Lower lobe of right lung (tissue), 2 donors: ENCODE measurements at places on chromosomes 4 and X.

DNA sequence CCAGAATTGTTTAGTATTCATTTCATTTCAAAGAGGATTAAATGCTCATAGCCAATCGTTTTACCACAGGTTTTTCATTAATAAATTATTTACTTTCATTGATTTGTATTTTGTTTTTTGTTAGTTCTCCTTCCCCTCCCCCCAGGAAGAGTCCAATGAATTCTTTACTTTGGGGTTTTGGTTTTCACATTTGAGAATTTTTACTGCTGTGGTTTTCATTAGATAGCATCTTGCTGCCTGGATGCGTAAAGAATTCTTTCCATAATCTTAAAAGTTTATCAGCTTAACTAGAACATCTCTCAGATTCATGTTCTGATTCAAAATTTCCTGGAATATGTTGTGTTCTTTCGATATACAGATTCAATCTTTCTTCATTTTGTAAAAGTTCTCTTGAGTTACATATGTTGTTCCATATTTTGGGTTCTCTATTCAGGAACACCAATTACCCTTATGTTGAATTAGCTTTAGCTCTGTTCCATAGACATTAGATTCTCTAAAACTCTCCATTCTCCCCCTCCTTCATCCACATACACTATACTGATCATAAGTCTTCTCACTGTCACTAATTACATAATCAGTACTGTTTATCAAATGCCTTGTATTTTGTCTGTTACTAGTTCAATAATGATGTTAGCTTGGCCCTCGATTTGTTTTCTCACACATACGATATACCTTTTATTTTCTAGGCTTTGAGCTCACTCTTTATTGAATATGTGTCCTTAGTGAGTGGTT is 184.4 kb downstream of the CAMK2D start:
- DNase-seq = no peak

DNA sequence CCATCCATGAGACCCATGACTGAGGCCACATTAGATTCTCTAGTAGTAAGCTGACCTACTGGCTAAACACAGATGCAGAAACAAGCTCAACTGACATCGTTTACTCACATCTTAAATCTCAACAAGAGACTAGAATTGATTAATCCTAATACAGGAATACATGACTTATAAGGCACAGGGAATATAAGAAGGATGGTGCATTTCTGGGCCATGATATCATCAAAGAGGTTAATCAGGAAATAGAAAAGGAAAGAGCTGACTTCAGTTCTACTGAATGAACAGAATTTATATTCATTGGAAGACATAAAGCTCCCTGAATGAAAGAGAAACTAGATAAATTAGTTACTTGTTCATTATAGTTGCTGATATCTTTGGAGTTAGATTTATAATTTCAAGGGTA is 1406.5 kb downstream of the STIM2 start:
- DNase-seq = no peak

- DNase-seq = no peak
Observed at GRCh38 chr4:165964591-165964990, 91.6 kb downstream of the TLL1 start.

GRCh38 chrX:40201329-40201885 is 103.6 kb upstream of the BCOR start:
- no peak for DNase-seq

DNA sequence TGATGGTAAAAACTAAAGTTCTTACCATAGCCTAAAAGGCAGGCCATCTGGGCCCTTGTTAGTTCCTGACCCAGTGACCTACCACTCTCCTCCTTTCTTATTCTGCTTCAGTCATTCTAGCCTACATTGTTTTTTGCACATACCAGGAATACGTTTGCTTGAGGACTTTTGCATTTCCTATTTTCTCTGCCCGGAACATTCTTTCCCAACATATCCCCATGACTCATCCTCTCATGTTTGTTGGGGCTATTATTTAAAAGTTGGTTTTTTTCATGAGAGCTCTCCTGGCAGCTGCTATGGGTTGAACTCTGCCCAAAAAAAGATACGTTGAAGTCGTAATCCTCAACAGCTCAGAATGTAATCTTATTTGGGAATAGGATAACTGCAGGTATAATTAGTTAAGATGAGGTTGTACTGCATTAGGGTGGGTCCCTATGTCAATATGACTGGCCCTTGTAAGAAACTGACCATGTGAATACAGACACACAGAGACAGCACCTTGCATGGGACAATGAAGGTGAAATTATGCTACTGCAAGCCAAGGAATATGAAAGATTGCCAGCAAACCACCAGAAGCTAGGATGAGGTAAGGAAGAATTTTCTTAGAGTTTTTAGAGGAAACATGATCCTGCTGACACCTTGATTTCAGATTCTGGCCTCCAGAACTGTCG is 138.3 kb upstream of the PDHA2 start:
- no peak for DNase-seq

GRCh38 chr4:83582289-83582785 is 46.4 kb downstream of the GPAT3 start:
- DNase-seq = no peak

GRCh38 chr4:8392591-8393190 is 47.8 kb downstream of the ACOX3 start:
- DNase-seq = no peak

GRCh38 chr4:69836287-69836686 is 23.7 kb downstream of the SULT1E1 start:
- no peak for DNase-seq

DNA sequence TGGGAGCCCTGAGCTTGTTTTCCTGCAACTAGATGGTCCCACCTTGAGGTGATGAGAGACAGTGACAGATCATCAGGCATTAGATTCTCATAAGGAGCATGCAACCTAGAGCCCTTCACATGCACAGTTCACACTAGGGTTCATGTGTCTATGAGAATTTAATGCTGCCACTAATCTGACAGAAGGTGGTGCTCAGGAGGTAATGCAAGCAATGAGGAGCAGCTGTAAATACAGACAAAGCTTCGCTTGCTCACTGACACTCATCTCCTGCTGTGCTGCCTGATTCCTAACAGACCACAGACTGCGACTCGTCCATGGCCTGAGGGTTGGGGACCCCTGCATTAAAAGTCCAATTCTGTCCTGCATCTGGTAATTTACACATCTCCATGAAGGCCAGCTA is 141.6 kb downstream of the KCNIP4 start:
- DNase-seq = no peak

DNA sequence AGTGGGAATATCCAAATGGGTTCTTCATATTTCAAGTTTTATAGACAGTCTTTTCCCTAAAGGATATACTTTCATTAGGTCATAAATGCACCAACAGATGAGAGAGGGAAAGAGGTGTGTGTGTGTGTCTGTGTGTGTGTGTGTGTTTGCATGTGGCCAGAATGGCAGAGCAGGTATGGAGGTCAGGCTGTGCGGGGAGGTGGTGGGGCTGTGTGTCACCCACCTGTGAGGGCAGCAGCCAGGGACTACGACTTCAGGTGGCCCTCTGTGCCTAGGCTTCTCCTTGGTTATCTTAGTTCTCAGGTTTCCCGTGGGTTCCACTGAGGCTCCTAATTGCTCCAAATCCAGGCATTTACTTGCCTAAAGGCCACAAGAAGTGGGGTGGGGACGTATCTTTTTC is 14.6 kb downstream of the HAND2 start:
- no peak for DNase-seq

GRCh38 chr4:183450108-183450507 is 5.7 kb downstream of the CDKN2AIP start:
- DNase-seq = no peak

DNA sequence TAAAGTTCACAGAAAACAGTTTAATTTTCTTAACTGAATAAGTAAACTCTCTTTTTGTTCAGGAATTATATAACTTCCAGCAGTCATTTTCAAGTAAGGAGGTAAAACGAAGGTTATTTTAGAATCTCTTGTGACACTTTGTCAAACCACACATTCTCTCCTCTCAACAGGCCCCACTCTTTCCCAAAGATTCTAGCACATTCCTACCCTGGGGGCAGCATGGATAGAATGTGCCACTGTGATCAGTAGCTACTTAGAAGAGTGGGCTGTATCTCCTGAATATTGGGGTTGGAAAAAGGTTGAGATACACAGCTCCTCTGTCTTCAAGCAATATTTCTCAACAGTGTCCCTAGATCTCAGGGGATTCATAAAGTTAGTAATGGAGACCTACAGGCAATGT is 157.6 kb downstream of the EMCN start:
- no peak for DNase-seq

DNA sequence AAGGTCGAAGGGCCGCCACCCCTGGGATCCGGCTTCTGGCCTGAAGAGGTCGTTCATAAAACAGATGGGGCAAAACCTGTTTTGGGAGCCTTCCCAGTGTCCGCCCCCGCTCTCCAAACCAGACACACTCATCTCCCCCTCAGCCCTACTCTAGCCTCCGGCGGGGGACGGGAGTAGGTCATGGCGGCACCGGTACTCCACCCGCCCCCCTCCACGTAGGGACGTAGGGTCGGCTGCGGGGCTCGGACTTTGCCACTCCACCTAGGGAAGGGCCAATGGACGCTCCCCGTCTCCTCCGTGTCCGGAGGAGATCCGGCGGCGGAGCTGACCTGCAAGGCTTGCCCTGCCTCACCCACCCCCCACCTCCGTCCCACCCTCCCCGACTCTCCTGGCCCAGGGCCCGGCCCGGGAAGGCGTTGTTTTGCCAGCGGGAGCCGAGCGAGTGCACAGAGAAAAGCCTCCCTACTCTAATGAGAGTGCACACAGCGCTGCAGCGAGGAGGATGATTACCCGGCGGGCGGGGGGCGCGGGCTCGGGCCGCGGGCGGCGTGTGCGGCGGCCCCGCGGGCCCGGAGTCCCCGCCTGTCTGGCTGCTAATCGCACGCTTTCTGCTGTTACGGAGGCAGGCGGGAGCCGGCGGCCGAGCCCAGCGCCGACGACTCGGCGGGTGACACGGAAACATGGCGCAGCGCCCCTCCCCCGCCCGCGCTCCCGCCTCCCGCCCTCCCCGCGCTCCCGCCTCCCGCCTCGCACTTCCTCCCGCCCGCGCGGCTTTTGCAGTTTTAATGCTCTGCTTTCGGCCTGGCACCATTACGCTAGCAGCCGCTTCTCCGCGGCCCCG is 8.3 kb upstream of the BCOR start:
- peak; percentile 82 for DNase-seq

GRCh38 chr4:181301735-181302710 is 941.2 kb upstream of the TENM3 start:
- peak; percentile 58 for DNase-seq

DNA sequence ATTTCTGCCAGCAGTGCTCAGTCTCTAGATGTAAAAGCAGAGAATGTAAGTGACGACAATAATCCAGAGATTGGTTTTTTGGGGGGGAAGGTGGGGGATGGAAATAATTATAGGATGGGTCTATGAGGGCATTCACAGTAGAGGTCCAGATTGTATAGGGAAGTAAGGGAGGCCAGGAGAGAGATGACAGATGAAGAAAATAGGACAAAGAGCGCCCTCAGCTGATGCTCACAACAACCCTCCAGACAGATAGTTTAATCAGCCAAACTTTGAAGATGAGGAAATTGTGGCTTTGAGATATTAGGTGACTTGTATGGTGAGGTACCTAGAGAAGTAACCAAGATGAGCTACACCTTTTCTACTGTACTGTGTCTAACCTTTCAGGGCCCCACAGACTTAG is 137.9 kb downstream of the MAGEB17 start:
- DNase-seq = no peak

DNA sequence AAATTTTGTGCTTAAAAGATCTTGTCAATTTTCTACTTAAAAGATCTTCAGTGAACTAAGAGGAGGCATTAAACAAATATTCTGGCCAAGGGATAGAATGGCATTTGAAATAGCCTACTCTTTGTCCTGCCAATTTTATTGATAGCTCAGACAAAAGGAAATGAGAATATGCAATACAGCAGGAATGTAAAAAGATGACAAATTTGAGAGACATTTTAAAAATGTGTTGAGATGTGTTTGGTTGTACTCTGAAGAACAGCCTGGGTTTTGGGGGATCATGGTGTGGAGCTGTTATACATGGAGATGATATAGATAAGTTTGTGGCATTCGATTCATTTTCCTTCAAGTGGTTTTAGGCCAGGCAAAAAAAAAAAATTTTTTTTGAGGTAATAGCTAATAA is 11.6 kb upstream of the MAD2L1 start:
- DNase-seq = no peak

DNA sequence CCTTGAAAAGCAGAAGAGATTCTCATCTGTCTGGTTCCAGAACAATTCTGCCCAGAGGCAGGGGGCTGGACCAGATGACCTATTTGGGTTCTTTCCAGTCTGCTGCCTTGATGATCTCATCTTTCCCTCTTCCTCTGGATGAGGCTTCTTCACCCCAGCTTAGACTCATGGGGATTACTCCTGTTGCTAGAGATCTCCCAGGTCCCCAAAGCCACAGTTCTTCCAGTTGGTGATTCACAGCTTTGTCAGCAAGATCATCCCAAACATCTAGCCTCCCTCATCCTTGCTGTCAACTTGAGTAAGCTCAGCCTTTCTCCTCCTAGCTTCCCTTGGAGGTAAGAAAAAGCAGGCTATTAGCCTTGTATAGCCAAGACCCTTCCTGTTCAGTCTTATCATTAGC is 64.2 kb upstream of the PJA1 start:
- no peak for DNase-seq

GRCh38 chr4:63430105-63430504 is 979.1 kb downstream of the TECRL start:
- no peak for DNase-seq

GRCh38 chrX:139734996-139735395 is 27.0 kb upstream of the MCF2 start:
- DNase-seq = no peak

GRCh38 chrX:8760021-8760420 is 28.1 kb upstream of the ANOS1 start:
- DNase-seq = no peak

- DNase-seq = no peak
Observed at GRCh38 chr4:43332052-43332425, 439.5 kb downstream of the GRXCR1 start.

- no peak for DNase-seq
Observed at GRCh38 chr4:14883166-14883565, 119.1 kb upstream of the CPEB2 start.

DNA sequence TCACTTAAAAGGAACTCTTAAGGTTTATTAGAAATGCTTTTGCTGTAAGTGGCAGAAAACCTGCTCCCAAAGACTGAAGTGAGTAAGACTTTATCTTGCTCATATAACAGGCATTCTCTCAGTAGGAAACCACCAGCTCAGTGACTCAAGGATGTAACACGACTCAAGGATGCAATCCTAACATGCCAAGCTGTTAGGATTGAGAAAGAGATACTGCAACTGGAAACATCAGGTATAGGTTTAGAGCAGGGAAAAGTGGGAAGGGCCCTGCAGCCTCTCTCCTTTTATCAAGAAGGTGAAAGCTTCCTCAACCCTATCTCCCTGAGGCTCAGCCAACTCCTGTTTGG is 11.9 kb upstream of the SLC9A7 start:
- no peak for DNase-seq

GRCh38 chr4:28792917-28793597 is 1927.1 kb upstream of the PCDH7 start:
- no peak for DNase-seq

- DNase-seq = no peak
Observed at GRCh38 chrX:53449632-53450031, 15.5 kb upstream of the HSD17B10 start.

- no peak for DNase-seq
Observed at GRCh38 chr4:77449171-77449570, 156.4 kb upstream of the CXCL13 start.
